ENCODE measurements at places on chromosomes 2 and 18.

DNA sequence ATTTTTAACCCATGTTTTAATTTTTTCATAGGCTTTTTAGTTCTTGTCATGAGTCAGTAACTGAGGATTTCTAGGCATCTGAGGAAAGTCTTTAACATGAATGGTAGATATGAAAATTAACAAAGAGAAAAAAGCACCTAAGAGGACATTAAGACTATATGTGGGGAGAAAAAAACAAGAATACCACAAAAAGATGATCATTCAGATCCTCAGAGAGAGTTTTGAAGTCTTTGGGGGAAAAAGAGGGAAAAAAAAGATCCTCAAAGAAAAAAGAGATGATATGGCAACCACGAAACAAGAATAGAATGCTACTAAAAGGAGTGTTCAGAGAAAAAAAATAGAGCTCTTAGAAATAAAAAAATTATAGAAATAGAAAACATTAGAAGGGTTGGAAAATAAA is 8.1 kb downstream of the DRC1 start:
- DNase-seq = no peak

GRCh38 chr18:56565551-56566345 is 72.6 kb downstream of the TXNL1 start:
- DNase-seq = no peak

DNA sequence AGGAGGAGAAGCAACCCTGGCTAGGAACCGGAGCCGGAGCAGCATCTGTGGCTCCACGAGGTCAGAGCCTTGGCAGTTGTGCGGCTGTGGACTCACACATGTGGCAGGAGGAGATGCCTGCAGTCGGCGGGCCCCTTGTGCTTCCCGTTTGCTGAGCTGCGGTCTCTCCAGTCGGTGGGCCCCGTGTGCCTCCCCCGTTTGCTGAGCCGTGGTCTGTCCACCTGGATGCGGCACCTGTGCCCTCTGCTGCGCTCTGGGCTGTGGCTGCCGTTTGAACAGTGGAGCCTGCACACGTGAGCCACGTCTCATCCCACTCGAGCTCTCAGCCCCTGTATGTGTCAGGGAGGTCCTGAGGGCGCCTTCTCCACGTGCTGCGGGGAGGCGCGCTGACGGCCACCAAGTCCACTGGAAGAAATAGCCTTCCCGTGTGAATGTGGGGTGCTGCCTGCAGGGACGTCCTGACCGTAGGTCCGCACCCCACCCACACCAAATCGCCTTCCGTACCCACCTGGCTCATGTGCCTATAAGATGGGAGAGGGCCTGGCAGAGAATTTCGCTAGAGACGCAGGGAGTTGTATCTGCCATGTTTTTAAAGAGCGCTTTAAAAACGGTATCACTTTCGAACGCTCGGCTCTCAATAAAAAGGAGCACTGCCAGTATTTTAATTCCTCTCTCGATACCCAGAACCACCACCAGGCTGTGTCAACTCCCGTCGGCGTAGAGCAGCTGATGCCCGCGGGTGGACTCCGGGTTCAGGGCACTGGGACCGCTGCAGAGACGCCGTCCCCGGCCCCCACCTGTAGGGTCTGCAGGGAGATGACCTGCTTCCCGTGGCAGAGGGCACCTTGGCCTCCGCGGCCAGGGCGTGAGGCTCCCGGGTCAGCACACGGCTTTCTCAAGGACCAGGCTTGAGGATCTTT is 117.0 kb downstream of the NFATC1 start:
- DNase-seq = no peak

DNA sequence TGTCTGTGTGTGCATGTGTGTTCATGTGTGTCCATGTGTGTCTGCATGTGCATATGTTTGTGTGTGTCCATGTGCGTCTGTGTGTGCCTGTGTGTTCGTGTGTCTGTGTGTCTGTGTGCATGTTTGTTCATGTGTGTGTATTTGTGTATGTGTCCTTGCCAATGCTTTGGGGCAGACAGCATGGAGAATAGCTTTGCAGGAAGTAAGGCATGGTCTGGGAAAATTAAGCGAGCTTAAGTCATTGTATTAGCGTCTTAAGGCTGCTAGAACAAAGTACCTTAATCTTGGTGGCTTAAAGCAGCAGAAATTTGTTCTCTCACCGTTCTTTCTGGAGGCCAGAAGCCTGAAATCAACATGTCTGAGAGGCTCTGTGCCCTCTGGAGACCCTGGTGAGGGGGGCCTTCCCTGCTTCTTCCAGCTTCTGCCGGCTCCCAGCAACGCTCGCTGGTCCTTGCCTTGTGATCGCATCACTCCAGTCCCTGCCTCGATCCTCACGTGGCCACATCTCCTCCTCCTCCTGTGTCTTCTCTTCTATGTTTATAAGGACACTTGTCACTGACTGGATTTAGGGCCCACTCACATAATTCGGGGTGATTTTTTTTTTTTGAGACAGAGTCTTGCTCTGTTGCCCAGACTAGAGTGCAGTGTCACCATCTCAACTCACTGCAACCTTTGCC is 3.8 kb downstream of the NEU2 start:
- no peak for DNase-seq

DNA sequence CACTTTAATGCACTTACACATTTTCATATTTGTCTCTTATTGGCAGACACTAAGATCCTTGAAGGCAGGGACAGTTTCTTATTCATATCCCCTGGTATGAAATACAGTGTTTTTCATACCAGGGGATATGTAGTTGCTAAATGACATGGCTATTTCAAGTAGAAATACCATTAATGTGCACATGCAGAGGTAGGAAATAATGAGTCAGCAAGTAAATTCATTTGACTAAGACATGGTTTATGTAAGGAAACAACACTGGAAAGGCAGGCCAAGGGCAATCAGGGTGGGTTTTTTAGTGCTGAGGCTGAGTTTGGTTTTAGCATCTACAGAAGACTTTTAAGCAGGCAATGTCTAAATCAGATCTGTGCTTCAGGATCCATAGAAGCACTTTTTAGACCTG is 155.9 kb downstream of the WDPCP start:
- DNase-seq = peak; percentile 7

DNA sequence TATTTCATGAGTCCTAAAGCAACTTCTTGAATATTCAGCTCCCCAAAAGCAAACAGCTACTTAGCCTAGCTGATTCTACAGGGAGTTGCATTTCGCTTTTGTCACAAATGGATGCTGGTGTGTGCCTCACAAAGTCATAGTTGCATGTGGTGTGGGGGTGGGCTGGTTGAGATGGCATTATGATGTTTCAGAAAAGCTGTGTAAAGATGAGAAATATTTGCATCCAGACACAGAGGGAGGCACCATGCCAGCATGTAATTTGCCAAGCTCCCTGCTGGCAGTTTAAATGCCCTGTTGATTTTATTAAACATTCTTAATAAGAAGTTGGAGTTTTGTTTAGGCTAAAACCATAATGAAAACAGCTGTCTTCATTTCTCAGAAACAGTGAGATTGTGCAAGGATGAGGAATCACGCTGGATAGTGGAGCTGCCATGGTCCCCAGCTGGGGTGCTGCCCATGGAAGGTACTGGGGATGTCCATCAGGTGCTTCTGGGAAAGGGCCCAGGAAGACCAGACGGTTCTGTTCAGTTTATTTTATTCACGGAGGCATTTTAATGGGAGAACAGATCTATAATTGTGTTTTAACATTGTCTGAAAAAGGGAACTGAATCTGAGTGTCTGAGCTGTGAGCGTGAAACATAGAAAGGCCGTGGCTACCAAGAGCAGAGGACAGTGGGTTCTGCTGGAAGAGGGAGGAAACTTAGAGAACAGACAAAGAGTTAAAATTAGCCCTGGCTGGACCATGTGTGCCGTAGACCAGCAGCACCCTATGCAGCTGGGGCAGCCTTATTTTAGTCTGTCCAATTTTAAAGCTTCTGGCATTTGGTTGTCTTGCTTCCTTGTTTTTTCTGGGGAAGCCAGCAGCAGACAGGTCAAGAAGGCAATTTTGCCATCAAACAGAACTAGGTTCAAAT is 177.1 kb downstream of the FAM210A start:
- DNase-seq = no peak

All from OCI-M1 (cell line).